Ovary (tissue), 10 donors: ENCODE measurements at places on chromosomes 2 and 18. TPM values are rescaled to one million over a fixed set of nuclear protein-coding genes. Genes with fewer than 3 reads are reported as not detected.

- DNase-seq = no peak
These were observed 11.2 kb upstream of the WIPF1 start for GRCh38 chr2:174608866-174609214.

GRCh38 chr2:240638512-240639160 lies 13.4 kb downstream of the GPR35 start:
- peak; percentile 4 for DNase-seq

DNA sequence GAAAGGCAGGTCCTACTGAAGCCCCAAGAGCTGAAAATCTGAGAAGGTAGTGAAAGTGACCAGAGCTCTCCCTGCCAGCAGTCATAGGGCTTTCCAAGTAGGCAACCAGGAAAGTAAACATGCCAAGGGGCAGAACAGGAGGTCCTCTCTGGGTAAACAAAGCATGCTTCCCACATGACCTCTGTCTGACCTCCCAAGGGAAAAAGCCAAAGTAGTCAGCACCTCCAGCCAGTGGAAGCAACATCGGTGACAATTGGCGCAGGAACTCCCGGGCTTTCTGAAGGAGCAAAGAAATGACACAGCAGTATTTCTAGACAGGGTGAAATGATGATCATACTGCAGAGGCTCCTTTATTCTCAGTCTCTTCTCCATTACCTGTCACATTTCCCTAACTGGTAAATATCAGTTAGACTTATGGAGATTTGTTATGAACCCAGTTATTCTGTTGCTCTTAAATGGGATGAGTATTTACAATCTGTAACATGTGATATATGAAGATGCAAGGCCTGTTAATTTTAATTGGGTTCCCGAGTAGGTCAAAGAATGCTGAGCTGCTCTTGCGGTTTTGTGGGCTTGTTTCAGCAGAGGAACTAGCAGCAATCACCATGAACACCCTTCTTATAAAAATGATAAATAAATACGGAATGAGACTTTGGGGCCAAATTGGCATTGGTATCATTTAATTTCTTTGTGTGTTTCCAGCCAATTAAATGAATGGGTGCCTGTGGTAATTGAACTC lies 321.0 kb downstream of the RND3 start:
- no peak for DNase-seq

DNA sequence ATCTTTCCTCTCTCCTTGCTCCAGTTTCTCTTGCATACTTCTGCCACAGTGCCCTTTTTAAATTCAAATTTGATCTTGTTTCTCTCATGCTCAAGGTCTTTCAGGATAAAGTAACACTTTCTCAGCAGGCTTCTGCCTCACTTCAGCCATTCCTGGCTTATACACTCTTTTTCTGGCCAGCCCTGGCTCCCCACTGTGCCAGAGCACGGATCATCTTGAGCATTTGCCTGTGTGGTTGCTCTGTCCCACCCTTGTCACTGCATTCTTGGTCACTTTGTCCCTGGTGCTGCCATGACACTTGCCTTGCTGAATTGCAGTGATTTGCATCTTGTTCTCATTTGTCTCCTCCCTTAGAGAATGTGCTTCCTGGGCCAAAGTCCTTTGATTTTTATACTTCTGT lies 634.3 kb downstream of the TMEM182 start:
- DNase-seq = no peak

- DNase-seq = no peak
These were observed 264.5 kb downstream of the NDUFA10 start for GRCh38 chr2:239760596-239760995.

DNA sequence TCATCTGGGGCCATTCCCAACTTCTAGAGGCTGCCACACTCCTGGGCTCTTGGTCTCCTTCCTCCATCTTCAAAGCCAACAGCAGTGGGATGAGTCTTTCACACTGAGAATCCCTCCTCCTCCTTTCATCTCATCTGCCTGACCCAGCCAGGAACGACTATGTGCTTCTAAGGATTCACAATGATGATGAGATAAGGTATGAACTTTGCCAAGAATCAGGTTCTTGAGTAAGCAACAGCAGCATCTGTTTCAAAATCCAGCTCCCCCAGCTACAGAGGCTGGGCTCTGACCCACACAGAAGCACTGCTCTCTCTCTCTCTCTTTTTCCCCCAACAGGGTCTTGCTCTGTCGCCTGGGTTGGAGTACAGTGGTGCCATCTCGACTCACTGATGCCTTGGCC lies 46.4 kb downstream of the TIMM21 start:
- DNase-seq = no peak

GRCh38 chr2:96527286-96528005 lies 9.1 kb upstream of the ARID5A start:
- DNase-seq = peak; percentile 70

DNA sequence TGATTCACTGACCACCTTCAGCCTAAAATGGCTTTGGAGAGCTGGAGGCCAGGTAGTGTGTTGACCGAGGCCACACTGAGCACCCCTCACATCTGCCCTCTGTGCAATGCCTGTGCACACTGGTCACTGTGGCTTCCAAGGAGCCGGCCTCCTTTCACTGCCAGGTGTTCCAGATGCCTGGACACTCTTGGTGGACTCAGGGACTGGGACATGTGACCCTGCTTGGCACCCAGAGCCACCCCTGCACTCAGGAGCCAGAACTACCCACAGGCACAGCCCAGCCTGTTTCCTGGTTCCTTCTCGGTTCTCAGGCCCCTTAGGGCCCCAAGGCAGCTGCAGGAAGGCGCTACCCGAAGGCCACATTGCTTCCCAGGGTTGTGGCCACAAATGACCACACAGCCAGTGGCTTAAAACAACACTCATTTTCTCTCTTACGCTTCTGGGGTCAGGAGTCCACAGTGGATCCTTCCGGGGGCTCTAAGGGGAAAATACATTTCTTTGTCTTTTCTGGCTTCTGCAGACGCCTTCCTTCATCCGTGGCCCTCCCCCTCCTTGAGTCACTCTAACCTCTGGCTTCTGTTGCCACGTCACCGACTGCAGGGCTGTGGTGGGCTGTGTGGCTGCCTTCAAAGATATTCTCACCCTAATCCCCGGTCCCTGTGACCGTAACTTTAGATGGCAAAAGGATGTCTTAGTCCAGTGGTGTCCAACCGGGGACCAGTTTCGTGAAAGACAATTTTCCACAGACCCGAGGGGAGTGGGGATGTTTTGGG lies 78.6 kb downstream of the ASB1 start:
- no peak for DNase-seq

DNA sequence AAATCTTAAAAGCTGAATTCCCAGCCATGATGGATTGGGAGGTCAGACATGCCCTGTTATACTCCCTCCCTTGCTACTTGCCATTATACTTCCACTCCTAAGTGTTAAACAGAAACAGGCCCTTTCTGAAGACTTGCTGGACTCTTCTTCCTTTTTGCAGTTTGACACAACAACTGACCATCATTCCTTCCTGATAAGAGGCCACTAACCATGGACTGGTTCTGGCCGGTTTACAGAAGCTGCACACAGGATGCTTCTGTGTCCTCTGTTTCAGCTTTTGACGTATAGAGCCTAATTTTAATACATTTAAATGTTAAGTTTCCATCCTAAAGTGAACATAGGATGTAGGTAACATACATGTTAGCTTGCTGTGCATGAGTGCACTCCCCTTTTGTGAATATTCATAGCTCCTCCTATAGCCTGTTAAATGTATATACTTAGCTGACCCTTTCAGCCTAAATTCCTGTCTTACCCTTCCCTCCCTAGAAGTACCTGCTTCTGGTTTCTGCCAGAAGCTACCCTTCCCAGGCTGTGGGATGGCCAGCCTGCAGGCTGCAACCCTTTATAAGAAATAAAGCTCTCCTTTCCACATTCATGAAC lies 13.2 kb downstream of the FBXO48 start:
- DNase-seq = no peak

DNA sequence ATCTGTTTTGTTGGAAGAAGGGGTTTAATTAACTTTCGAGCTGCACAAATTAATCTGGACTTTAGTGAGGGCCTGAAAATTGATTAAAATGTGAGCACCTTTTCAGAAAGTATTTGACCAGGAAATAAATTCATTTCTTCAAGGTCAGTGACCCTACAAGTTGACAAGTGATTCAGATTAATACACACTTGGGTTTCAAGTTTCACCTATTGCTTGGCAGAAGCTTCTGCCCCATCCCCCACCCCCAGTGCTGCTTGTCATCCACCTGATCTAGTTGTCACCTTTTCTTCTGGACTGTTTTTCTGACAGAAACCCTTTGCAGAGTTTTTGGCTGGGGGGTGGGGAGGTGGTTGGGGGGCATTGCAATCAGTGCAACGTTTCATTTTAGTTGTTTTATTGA lies 46.2 kb downstream of the RPRM start:
- DNase-seq = no peak

- no peak for DNase-seq
These were observed 231.9 kb downstream of the PLCL1 start for GRCh38 chr2:198036029-198036879.

GRCh38 chr2:79850912-79851311 lies 338.1 kb downstream of the CTNNA2 start:
- DNase-seq = no peak

DNA sequence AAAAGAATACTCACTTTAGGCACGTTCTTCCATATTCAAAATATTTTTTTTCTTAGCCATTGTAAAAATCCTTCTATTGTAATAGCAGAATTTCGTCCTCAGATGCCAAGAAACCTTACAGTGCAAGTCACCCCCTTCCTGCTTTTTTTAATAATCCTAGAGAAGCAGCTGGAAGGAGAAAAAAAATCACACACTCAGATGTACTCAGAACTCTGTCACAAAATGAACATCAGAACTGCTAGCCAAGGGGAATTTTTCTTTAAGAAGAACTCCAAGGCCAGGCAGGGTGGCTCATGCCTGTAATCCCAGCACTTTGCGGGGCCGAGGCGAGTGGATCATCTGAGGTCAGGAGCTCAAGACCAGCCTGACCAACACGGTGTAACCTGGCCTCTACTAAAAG lies 127.3 kb upstream of the SPATS2L start:
- no peak for DNase-seq

DNA sequence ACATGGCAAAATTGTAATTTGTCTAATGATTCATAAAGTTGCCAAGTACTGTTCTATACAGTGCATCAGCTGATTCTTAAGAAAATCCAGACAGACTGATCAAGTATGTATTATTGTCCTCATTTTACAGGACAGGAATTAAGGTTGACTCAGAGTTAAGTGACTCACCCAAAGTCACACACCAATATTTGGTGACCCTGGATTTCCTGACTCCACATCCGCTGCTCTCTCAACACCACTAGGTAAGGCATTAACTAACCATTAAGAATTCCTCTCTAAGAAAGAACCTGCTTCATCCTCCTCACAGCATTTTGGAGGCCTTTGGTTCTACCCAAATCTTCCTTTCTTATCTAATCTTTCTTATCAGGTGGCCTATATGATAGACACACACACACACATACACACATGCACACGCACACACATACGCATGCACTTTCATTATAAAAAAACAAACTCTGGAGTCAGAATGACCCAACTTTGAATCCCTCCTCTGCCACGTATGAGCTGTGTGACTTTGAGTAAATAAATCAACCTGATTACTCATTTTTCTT lies 150.8 kb downstream of the ANKRD44 start:
- no peak for DNase-seq

DNA sequence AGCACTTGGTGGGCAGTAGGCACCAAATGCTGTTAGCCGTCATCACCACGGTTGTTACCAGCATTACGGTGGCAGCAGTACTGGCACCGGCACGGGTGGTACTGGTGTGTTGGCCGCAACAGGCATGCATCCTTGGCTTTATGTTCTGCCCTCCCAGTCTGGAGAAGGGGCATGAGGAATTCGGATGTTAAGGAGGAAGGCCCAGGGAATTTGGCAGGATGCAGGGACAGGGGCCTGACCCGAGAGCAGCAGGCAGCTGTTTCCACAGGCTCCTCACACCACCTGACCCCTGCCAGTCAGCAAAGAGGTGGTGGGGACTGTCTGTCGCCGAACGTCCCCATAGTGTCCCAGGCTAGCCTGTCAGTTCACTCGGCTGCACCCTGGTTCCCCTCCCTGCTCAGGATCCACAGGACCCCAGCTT lies 79.0 kb downstream of the EDAR start:
- DNase-seq = no peak

DNA sequence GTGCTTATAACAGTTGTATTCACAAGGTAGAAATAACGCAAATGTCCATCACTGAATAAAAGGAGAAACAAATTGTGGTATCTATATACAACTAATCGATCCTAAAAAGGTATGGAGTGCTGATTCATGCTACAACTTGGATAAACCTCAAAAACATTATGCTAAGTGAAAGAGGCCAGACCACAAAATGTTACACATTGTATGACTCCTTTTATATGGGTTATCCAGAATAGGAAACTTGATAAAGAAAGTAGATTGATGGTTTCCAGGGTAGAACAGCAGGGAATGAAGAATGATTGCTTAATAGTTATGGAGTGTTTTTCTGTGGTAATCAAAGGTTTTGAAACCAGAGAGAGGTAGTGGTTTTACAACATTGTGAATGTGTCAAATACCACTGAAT lies 432.2 kb upstream of the TRIB2 start:
- DNase-seq = no peak

GRCh38 chr2:24568551-24568950 lies 77.5 kb downstream of the NCOA1 start:
- no peak for DNase-seq

GRCh38 chr2:130243359-130243758 lies 45.1 kb upstream of the TUBA3E start:
- no peak for DNase-seq

- DNase-seq = no peak
These were observed 1618.6 kb upstream of the CELF4 start for GRCh38 chr18:39184176-39184575.

DNA sequence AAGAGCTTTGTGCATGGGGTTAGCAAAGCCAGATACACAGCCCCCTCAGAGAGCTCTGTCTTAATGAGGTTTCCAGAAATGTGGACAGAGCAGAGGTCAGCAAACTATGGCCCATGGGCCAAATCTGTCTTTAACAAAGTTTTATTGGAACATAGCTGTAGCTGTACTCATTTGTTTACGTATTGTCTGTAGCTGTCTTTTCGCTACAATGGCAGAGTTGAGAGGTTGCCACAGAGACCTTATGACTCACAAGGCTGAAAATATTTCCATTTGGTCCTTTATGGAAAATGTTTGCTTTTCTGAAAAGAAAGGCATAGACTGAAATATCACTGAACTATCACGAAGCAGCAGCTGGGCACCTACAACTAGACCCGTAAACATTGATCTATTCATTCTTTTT lies 841.8 kb downstream of the SLC4A3 start:
- DNase-seq = no peak

DNA sequence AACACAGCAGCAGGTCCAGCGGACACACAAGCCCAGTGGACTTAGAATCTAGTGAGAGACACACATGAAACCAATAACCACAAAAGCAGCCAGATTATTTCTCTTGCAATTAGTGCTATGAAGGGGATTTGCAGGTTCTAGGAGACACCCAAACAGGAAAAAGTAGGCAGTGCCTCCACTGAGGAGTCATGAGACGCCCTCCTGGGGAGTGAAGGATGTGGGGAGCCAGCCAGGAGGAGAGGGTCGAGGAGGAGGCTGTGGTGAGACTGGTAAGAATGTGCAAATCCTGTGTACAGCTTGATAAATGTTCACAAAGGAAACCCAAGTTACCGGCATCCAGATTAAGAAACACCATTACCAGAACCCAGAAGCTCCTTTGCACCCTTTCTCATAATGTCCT lies 2.7 kb upstream of the CAPN13 start:
- DNase-seq = no peak

Gene DQX1
- not detected for total RNA-seq

Gene SKOR2
- not detected for total RNA-seq

Gene PROM2
- 3.4 TPM for total RNA-seq

Gene ZNF396
- 1.7 TPM for total RNA-seq

Gene MYO7B
- total RNA-seq = not detected

Gene NYAP2
- total RNA-seq = not detected

Gene ACVR1C
- total RNA-seq = 0.45 TPM
